Kidney (tissue), 22 donors: ENCODE measurements at places on chromosomes 2 and 18. TPM values are rescaled to one million over a fixed set of nuclear protein-coding genes. Genes with fewer than 3 reads are reported as not detected.

Gene MBP
- polyA plus RNA-seq = 15.1 TPM

Gene USP34
- 37.2 TPM for polyA plus RNA-seq

Gene SIX3
- 0.19 TPM for polyA plus RNA-seq

Gene NAPG
- 15.0 TPM for polyA plus RNA-seq

Gene GALNT14
- 90.3 TPM for polyA plus RNA-seq

Gene LHCGR
- not detected for polyA plus RNA-seq

DNA sequence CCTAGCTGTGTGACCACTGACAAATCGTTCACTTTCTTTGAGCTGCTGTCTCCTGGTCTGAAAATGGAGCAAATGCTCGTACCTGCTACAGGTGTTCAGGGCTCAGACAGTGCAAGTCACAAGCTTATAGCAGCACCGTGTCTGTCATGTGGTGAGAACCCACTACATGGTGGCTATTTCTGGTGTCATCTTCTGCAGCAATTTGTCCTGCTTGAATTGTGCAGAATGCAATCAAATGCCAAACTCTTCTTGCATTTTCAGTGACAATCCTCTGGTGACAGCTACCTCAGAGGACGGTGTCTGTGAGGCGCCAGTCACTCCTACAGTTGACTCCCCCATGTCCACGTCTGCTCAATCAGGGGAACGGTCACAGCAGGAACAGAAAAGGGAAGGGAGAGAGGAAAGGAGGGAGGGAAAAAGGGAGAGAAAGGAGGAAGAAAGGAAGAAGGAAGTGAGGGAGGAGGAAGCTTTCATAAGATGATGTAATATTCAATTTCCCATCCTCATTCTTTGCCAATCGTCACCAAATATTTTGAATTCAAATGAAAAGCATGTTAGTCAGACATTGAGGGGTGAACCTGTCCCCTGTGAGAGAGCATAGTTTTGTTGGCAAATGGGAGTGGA, 122.2 kb downstream of the BCL2 start:
- peak; percentile 53 for DNase-seq

DNA sequence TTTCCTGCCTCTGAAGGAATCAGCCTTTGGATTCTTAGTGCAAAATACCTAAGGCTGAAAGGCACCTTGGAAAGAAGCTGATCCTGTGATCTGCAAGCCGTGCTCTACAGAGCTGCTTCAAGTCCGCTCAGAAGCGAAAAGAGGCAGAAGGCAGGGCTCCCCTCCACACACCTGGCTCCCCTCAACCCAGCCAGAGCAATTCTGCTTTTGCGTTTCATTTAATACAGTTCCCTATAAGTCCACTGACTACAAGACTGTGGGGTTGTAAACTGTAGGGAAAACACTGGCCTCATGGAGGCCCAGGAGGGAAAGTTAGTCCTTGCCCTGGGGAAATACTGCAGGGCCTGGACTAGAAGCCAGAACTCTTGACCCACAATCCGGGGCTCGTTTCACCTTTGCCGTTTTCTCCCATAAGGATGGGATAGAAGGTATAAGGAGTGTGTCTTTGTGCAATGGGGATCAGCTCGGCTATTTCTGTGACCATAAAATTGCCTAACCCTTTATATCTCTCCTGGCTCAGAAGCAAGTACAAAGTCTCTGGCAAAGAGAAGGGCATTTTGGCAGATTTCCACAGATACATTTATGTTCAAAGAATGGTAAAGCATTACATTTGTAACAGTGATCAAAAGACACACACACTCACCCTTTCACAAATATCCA, 95.8 kb upstream of the TEX51 start:
- no peak for DNase-seq

GRCh38 chr2:218229239-218229638, 12.2 kb downstream of the ARPC2 start:
- DNase-seq = no peak

DNA sequence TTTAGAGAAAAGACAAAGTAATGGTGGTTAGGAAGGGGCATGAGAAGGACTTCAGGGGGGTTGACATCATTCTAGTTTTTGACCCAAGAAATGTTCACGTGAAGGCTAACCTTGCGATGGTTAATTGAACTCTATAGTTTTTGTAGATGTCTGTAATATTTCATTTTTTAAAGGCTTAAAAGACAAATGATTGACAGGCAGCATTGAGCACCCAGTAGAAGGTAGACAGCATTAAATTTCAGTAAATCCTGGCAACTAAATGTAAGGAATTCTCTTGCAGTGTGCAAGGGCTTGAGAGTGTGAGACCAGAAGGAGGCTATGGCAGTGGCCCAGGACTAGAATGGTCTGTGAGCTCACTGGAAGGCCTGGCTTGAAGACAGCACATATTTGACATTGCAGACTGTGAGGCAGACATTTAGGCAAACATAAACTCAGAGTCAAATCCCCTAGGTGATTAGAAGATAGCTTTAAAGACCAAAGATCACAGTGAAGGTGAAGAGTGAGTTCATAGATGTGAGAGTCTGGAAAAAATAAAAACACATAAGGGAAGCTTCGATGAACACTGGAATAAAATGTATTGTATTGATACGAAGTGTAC, 100.1 kb upstream of the MAP4K4 start:
- DNase-seq = no peak

DNA sequence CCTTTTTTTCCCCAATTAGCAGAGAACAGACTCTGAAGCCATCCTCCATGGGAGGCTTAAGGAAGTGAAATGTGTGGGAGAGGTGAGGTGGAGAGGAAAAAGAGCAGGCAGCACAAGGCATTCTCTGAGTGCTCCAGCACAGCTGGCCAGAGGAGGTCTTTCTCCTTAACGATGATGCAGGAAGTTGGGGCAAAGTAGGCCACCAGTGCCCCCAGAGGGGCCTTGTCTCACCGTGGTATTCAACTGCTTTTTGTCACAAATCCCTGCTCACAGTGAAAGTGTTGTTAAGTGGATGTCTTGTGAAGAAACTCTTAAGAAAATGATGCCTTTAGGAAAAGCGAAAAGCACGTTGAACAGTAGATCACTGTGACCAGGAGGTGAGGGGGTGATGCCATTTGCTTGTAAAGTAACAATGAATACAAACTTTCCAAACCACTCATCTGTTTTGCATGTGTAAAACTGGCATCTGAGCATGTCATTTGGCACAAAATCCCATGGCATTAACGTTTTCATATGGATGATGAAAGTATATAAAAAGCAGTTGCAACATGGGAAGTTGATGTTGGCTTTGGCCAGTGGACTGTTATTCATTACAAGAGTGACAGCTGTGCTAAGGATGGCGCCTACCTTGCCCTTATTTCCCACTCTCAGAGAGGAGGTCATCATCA, 49.2 kb upstream of the CDC42EP3 start:
- DNase-seq = no peak

GRCh38 chr2:191933307-191934105, 86.6 kb upstream of the CAVIN2 start:
- DNase-seq = no peak

- no peak for DNase-seq
Measured at GRCh38 chr2:144213797-144214196, 306.1 kb downstream of the ZEB2 start.

DNA sequence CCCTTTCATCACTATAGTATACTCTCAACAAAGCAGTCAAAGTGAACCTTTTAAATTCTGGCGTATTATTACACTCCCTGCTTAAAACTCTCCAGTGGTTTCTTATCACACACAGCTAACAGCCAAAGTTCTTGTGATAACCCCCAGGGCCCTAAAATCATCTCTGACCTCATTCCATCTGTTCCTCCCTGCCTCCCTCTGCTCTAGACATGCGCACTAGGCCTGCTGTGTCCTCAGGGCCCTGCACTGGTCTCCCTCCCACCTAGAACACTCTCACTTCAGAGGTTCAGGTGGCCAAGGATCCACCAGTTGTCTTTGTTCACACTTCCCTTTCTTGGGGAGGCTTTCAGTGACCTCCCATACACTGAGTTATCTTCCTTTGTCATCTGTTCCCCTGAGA, 603.4 kb downstream of the DSC3 start:
- DNase-seq = no peak

GRCh38 chr2:12720278-12720620, 3.5 kb downstream of the TRIB2 start:
- DNase-seq = no peak

GRCh38 chr2:105486762-105487141, 87.9 kb upstream of the FHL2 start:
- DNase-seq = no peak

- DNase-seq = no peak
Measured at GRCh38 chr2:127313406-127313805, 19.5 kb upstream of the ERCC3 start.
